ENCODE measurements at places on chromosomes 11 and 22. TPM values are rescaled to one million over a fixed set of nuclear protein-coding genes. Genes with fewer than 3 reads are reported as not detected.

DNA sequence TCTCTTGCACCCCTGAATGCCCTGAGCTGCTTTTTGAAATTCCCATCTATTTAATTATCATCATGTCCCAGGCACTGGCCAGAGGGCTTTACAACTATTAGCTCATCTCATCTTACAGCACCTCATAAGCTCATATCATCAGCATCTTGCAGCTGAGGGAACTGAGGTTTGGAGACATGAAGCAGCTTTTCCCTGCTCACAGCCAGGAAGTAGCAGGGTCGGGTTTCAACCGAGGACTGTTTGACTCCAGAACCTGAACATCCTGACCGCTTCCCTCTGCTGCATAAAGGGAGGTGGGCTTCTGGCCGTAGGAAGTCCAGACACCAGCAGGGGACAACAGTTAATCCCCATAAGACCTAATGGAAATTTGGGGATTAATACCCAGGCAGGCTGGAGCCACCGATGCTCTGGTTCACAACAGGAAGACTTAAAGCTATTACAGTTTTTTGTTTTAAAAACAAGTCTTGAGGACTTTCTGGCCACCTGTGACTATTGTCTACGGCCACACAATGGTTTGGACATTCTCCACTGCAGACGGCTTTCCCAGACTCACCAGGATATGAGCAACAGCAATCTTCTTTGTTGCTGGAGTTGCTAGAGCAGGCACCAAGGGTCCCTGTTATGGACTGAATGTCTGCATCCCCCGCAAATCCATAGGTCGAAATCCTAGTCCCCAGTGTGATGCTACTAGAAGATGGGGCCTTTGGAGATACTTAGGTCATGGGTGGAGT lies 47.4 kb downstream of the CHST1 start:
- DNase-seq = no peak

ADM2 gene
- 0.03 TPM for total RNA-seq

DNA sequence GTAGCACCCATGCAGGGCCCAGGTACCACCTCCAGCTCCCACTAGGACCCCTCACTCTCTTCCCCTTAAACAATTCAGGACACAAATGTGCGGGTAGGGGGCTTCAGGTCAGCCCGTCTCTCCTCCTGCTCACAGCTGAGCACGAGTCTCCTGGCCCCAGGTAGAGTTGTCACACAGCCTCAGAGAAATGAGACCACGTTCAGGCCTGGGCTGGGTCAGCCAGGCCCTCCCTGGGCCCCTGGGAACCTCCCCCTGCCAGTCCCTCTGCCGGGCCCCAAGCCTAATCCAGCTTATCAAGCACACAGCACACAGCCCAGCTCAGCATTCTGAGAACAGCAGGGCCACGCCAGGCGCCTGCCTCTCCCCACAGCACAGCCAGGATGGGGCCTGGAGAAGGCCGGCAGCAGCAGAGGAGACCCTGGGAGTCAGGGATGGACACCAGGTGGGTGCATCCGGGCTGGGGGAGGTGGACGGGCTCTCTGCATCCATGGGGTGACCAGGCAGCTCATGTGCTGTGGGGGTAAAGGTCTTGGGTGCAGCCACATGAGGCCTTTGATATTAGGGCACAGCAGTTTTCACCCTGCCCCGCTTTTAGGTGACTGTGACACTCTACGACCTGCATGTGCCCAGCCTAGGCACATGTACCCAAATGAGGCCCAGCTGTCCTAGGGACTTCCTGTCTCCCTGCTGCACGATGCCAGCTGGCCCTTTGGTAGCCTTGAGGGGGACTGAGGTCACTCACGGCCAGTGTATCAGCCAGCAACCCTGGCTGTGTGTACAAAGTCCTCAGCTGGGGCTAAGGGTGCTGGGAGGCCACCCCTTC lies 87.0 kb downstream of the MORC2 start:
- DNase-seq = no peak

GRCh38 chr11:118872403-118872821 lies 11.3 kb upstream of the CXCR5 start:
- DNase-seq = no peak

GRCh38 chr11:47244448-47245350 lies 3.9 kb downstream of the ACP2 start:
- no peak for DNase-seq
